Thymus (tissue), 14 donors: ENCODE measurements at places on chromosomes 3 and 15.

DNA sequence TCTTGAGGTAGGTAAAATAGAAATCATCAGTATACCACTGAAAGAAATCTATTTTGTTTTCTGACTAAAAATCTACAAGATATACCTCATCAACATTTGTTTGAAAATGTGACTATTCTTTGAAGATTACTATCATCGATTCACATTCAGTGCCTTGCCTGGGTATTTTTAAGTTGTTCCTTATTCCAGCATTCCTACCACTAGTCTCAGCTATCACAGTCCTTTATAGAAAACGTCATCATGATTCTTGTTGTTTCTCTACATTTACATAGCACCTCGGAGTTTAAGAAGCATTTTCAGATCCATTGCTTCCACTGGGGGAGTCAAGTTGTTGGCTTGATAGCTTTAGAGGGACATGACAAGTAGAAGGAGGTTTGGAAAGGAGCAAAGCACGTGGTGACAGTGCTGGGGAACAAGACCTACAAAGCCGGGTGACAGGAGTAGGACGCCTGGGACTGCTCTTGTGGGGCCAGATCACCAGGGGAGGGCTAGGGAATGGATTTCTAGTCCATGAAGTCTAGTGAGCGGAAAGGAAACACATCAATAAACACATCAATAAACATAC is 61.5 kb downstream of the HES1 start:
- DNase-seq, result no peak

DNA sequence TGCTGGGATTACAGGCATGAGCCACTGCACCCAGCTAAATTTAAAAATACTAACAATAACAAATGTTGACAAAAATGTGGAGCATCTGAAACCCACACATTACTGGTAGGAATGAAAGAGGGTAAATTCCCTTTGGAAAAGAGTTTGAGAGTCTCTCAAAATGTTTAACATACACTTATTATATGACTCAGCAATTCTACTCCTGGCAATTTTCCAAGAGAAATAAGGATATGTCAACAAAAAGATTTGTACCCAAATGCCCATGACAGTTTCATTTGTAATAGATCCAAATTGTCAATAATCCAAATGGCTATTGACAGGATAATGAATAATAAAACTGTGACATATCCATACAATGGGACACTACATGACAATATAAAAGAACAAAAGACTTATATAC is 9.0 kb downstream of the HCLS1 start:
- DNase-seq, result no peak

DNA sequence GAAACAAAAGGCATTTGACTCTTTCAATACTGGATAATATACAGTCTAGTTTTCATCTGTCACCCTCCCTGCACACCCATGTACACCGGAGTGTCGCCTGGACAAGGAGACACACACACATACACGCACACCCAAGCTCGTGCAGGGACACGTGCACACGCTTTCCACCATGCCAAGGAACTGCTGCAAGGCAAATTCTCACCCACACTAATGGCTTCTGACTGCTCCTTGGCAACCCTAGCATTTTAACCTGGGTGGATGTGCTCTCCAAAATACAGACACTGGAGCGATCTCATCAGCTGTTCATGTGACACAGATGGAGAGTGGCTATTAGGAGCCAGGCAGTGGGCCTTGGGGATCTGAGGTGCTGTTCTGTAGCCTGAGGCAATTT is 61.6 kb downstream of the MEIS2 start:
- no peak for DNase-seq

- no peak for DNase-seq
Observed at GRCh38 chr15:91981821-91982800, 128.6 kb downstream of the SLCO3A1 start.

DNA sequence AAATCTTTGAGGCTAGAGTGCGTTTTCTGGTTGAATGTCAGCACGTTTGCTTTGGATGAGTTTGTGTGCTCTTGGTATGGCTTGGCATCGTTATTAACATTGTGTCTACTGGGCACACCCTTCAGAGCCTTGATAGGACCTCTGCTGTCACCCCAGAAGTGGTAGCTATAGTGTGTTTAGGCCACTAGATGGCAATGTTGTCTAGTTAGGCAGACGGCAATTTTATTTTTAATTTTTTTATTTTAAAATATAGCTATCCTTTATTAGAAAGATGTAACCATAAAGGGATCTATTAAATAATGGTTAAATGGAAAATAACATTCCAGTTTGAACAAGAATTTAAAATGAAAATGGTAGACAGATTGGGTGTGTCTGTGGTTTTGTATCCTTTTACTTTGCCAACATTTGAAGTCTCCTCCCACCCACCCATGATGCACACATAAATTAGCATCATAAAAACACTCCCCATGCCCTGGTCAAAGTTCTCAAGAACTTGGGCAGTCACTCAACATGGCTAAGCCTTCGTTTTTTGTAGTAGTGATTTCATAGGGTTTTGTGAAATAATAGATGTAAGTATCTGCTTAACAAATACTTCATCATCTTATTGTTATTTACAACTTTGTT is 200.7 kb downstream of the KCNH8 start:
- DNase-seq, result no peak

DNA sequence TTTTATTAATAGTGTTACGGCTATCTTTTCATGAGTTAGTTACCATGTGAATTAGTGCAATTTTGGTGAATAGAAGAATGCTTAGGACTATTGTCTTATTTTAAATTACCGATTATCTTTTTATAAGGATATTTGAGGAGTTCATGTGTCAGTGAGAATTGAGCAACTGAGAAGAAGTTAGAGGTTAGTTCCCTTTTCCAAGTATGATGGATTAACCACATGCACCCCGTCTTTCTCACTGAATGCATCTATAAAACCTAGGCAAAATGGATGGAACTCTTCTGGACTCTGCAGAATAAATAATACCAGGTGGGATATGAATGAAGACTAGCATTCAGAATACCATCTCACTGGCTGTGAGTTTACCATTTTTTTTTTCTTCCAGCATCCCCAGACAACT is 74.3 kb downstream of the TCF12 start:
- no peak for DNase-seq
